ENCODE measurements at places on chromosomes 13 and 19.

DNA sequence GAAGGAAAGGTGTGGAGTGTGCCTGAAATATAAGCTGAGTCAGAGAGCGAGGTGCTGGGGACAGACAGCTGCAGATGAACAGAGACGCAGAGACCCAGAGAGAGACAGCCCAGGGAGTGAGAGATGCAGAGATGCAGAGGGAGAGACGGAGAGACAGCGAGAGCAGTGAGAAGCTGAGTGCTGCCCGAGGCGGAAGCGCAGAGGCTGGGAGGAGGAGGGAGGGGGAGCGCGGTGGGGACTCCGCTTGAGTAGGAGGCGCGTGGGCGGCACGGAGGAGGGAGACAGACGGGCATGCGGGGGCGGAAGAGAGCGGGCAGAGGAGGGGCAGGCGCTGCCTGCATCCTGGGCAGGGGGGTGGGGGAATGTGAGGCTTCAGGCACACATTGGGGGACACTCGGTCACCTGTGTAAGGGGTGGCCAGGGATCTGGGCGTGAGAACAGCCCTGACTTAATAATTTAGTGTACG lies 25.7 kb downstream of the SLC8A2 start:
- peak; percentile 59 for DNase-seq

- no peak for DNase-seq
Observed at GRCh38 chr13:20353973-20354372, 121.9 kb upstream of the GJB6 start.

DNA sequence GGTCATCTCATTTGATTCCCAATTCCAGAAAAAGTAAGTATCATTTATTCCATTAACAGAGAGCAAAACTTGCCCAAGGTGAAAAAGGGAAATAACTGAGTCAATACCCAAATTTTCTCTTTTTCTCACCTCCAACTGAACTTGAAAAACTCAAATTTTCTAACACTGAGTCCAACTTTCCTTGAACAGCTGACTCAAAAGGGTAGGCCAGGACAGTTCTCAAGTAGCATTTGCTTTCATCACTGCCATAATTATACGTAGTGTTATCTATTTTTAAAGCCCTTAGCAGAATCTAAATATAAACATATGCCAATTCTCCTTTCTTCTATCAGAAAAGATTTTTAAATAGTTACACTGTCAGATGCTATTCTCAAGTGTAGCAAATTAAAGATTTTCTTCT lies 3.5 kb downstream of the N4BP2L2 start:
- no peak for DNase-seq

- no peak for DNase-seq
Observed at GRCh38 chr13:98324105-98324504, 147.0 kb upstream of the RNF113B start.
